ENCODE measurements at places on chromosomes 3 and 15.

DNA sequence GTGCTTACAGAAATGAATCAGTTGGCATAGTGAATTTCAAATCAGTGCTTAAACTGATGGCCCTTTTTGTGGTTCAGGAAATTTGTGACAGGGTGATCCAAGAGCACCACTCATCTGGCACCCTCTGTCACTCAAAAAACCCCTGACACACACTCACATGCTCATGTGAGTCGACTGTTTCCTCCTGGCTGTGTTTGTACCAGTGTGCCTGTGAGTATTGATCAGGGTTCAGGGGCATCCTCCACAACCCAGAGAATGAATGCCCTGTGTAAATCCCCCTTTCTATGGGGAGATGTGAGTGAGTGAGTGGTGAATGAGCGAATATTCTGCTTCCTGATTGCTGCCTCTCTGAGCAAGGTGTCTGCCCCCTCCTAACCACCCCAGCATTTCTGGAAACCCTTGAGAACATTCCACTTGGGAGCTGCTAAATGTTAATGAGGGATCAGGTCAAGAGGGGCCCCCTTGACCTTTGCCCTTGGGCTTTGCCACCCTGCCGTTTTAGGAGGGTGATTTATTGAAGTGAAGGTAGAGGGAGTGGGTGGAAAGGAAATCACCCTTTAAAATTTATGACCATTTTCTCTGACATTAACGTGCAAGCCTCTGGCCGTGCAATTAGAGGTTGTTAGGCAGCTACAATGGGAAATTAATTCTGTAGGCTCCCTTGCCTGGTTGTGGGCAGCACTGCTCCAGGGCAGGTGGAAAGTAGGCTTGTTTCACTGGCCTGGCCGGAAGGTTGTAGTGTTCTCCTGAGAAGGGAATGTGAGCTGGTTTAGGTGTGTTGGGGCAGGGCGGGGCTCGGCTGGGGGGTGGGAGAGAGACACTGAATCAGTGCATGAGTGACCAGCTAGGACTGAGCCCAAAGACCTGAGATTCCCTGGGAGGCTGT, 87.2 kb downstream of the SLCO3A1 start:
- DNase-seq = no peak

DNA sequence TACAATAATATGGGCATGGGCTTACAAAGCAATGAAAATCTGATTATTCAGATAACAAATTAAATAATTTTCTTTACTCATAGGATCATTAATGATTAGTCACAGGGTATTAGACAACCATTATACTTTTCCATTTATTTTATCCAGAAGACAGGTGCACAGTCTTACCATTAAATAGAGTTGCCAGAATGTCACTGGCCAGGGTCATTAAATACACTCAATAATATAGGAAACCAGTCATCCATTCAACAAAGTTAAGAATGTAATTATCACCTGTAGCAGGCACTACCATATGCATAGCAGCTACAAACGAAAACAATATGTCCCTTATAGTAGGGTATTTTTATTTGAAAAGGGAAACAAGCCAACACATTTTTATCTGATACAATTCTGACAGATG, 16.1 kb downstream of the ROBO1 start:
- no peak for DNase-seq

- no peak for DNase-seq
Observed at GRCh38 chr3:189898559-189899153, 222.0 kb downstream of the P3H2 start.

- no peak for DNase-seq
Observed at GRCh38 chr15:58355973-58356372, 75.8 kb upstream of the LIPC start.

GRCh38 chr3:45355351-45355750, 33.0 kb upstream of the LARS2 start:
- no peak for DNase-seq

DNA sequence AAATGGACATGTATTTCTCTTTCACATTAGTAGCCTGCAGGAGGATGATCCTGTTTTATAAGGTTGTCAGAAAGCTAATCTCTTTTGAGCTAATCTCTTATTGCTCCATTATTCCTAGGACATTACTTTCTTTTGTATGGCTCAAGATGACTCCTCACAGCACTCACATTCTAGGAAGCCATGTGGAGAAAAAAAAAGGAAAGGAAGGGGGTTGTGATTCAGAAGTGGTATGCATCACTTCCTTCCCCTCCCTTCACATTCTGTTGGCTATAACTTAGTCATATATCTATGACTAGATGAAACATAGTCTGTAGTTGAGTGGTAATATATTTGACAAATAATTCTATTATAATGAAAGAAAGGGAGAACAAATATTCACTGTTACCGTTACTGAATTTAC, 168.8 kb upstream of the TTC14 start:
- DNase-seq = no peak

DNA sequence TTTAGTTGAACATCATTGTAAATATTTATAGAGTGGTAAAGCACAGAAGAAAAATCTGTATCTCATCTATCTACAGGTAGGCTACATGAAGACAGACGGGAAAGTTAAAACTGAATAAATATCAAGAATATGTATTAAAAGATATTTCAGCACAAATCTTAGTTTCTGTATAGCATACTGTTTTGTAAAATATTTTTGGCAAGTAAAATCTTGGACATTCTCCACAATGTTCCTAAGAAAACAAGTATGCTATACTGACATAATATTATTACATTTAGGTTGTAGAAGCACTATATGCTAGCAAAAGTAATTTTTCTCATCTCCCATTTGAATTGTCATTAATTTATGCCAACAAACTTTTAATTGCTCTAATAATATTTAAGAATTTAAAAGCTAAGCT, 326.4 kb upstream of the ARL6 start:
- no peak for DNase-seq

- no peak for DNase-seq
Observed at GRCh38 chr3:171377859-171378258, 82.3 kb downstream of the TNIK start.

- DNase-seq = no peak
Observed at GRCh38 chr3:171566803-171567422, 106.7 kb upstream of the TNIK start.

GRCh38 chr3:51350751-51351150, 34.3 kb upstream of the MANF start:
- no peak for DNase-seq

- DNase-seq = no peak
Observed at GRCh38 chr15:85658816-85659215, 135.9 kb downstream of the KLHL25 start.

DNA sequence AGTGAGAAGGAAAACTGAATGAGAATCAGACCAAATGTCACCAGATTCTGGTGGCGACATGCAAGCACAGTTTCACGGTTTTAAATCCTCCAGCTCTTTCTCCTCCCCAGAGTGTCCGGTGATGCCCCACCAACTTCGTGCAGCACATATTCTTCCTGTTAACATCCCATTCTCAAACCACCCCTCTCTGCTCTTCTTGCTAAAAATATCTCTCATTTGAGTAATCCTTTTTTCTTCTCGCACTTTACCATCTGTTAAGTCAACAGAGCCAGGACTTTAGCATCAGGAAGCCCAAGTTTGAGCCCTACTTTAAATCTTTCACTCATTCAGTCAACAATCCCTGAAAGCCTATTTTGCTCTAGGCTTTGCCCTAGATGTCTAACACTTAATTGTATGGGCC, 68.2 kb upstream of the VGLL4 start:
- DNase-seq = no peak

- DNase-seq = no peak
Observed at GRCh38 chr15:96142498-96142897, 188.0 kb upstream of the NR2F2 start.

DNA sequence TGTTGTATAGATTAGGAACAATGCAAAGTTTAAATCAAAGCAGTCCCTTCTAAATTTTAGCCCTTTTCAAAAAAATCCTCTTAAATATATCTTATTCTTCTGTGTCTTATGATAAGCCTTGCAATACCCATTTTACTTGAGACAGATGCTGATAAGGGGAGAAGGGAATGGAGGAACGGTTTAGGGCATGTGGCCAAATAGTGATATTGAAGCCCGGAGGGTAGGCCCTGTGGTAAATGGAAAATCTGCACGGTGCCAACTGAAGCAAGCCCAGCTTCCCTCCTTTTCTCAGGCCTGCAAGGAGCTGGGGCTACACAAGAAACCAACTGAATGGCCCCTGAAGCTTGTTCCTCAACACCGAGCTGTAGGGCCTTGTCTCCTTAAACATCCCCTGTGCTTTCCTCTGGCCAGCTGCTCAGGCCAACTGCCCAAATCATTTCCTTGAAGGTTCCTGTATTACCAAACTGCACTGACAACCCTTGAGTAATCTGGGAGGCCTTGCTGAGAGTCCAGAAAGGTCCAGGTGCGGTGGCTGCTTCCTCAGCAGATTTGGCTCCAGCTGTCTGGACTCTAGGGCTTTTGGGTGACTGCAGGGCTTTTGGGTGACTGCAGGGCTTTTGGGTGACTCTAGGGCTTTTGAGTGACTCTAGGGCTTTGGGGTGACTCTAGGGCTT, 67.2 kb downstream of the NCEH1 start:
- DNase-seq = no peak

- no peak for DNase-seq
Observed at GRCh38 chr15:28989239-28989830, 103.6 kb downstream of the APBA2 start.

DNA sequence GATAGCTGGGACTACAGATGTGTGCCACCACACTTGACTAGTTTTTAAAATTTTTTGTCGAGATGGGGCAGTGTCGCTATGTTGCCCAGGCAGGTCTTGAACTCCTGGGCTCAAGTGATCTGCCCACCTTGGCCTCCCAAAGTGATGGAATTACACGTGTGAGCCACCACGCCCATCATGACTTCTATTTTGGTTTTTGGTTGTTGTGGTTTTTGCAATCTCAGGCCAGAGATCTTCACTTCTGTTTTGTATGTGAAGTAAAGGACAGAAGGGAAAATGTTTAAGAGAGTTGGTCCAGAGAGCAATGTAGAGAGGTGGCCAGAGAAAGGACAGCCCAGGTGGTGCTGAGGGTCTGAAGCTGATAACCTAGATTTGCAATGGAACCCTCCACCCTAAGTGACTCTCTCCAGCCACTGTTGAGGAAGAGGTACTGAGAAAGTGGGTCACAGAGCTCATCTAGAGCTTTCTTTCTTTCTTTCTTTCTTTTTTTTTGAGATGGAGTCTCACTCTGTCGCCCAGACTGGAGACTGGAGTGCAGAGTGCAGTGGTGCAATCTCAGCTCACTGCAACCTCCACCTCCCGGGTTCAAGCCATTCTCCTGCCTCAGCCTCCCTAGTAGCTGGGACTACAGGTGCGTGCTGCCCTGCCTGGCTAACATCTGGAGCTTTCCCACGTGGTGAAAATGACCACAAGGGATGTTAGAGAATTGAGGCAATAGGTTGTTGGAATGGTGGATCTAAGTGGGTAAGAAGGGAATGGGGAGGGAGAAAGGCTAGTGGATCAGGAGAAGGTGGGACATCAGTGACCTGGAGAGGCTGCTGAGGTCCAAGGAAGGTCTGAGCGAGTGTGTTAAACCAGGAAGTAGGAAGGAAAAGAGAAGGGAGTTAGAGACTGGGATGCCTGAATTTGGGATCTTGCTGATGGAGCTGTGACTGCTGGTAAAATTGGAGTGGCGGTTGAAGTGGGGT, 22.4 kb upstream of the SEMA4B start:
- DNase-seq = no peak

GRCh38 chr15:68553994-68554720, 24.6 kb upstream of the CORO2B start:
- DNase-seq = peak; percentile 64

DNA sequence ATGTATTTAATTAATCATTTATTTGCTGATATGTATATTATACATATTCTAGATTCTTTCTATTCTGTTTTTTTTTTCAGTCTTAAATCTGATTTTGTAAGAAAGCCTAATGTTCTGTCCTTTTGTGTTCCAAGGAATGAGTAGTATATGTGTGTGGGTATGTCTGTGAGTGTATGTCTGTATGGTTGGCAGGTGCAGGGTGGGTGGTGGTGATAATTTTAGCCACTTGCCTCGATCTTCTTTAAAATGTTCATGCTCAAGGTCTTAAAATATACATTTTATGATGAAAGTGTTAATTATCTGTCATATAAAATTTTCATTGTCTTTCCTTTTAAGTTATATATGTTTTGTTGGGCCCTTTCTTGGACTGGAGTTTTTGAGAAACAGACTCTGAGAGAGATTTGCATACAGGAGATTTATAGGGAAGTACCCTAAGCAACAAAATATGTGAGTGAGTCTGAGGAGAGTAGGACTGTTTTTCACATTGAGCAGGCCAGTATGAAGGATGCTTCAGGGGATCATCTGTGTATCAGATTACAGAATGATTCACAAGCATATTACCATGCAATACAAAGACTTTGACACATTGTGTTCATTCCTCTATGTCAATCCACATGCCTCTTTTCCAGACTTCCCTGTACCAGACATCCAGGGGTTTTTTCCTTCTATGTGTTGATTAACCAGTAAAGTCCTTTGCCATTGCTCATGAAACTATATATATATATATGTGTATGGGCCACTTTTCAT, 211.0 kb upstream of the DPPA4 start:
- DNase-seq = no peak

GRCh38 chr15:60751985-60752952, 273.3 kb upstream of the ICE2 start:
- no peak for DNase-seq

DNA sequence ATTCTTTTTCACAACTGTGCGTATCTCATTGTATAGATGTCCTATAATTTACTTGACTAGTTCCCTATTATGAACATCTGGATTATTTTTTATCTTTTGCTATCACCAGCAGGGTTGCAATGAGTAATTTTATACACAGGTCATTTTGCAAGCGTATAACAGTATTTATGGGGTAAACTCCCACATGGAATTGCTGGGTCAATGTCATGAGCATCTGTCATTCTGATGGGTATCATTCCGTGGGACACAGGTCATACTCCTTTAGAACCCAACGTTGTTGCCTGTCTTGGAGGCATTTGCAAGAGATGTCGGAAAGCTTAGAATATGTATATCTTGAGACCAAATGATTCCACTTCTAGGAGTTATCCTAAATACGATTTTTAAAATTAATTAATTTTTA, 12.9 kb downstream of the BHLHE40 start:
- no peak for DNase-seq

GRCh38 chr3:23829242-23829934, 23.6 kb downstream of the UBE2E1 start:
- no peak for DNase-seq

DNA sequence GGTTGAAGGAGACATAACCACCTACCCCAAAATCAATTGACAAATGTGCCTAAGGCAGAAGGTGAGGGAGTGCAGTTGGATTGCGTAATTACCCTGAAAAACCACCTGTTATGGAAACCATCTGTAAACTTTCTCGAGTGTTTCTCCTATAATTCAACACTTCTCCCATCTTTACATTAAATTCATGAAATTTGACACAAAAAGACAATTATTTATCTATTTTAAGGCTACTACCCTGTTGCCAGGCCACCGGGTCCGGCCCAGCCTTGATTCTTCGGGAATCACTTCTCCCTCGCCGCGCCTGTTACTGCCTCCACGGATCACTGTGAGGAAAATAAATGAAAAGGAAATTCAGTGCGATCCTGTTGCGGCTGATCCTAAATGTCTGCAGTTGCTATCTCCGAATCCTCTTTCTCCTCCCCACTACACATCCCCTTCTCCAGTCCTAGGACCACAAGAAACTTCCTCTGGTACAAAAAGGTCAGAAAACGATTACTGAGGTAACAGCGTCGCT, 646 bp downstream of the IQCB1 start:
- no peak for DNase-seq
